ENCODE measurements at places on chromosomes 3 and 15. TPM values are rescaled to one million over a fixed set of nuclear protein-coding genes. Genes with fewer than 3 reads are reported as not detected.

Gene PODXL2
- total RNA-seq, result 2.5 TPM

Gene CCNB2
- total RNA-seq, result 5.1 TPM

Gene CAMP
- not detected for total RNA-seq

Gene DUOX2
- under 0.01 TPM for total RNA-seq

Gene ADAMTSL3
- 0.38 TPM for total RNA-seq

Gene SIDT1
- total RNA-seq, result 0.28 TPM

Gene ERC2
- total RNA-seq, result under 0.01 TPM

Gene CORO2B
- 12.3 TPM for total RNA-seq

Gene RNU5B-1
- total RNA-seq, result not detected

Gene GXYLT2
- 13.6 TPM for total RNA-seq

Gene THSD4
- total RNA-seq, result 42.6 TPM

Gene UBA7
- 24.7 TPM for total RNA-seq

Gene C2CD4A
- total RNA-seq, result 0.28 TPM

Gene CNTN3
- 0.96 TPM for total RNA-seq

Gene HACD2
- 33.4 TPM for total RNA-seq

Gene C3orf18
- total RNA-seq, result 22.0 TPM

All from regular cardiac myocyte (primary cell).